Kidney glomerular epithelial cell (primary cell): ENCODE measurements at places on chromosomes 3 and 15.

DNA sequence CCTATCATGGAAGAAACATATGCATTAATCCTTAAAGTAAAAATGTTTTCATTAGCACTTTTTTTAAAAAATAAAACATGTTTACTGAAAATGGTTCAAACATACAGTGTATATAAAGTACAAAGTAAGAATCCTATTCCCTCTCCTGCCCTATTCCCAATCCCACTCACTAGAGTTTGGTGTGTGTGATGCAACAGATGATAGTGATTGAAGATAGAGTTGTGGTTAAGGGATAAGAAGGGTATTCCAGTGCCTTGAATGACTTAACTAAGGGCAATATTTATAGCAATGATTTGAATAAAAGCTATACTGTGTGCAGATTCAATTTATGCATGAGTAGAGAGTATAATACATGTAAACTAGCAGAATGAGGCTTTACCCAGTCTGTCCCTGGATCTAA, 18.1 kb downstream of the ZNF280D start:
- DNase-seq = no peak

GRCh38 chr15:29379647-29380046, 110.0 kb upstream of the NSMCE3 start:
- DNase-seq = no peak

DNA sequence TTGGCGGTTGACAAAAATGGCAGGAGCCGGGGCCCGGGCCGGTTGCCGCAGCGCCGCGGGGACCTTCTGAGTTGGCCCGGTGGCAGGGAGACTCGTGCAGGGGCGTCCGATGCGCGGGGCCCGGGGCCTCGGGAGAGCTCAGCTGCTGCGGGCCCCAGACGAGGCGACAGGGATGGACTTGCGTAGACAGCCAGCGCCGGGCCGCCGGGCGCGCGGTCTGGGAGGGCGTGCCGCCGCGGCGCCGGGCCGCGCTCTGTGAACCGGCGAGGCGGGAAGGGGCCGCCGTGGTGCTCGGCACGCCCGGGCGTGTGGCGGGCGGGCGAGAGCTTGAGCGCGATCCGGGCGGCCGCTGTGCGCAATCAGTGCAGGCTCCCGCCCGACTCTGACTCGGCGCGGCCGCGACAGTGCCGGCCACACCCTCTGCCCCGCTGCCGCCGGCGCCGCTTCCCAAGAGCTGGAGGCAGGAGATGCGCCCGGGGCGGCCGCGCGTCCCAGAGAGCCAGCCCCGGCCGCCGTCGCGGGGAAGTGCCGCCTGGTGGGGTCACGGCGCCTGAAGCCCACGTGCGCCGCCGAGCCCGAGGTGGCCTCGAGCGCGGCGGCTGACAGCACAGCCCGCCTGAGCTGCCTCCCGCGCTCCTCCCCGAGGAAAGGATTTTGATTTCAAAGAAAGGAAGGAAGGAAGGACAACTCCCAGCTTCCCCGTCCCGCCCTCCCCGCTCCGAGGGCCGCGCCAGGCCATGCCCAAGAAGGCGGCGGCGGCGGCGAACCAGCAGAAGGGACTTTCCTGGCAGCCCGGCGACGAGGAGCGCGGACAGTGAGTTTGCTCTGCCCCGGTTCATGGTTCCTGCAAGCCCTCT, 657 bp downstream of the TLNRD1 start:
- peak; percentile 13 for DNase-seq

DNA sequence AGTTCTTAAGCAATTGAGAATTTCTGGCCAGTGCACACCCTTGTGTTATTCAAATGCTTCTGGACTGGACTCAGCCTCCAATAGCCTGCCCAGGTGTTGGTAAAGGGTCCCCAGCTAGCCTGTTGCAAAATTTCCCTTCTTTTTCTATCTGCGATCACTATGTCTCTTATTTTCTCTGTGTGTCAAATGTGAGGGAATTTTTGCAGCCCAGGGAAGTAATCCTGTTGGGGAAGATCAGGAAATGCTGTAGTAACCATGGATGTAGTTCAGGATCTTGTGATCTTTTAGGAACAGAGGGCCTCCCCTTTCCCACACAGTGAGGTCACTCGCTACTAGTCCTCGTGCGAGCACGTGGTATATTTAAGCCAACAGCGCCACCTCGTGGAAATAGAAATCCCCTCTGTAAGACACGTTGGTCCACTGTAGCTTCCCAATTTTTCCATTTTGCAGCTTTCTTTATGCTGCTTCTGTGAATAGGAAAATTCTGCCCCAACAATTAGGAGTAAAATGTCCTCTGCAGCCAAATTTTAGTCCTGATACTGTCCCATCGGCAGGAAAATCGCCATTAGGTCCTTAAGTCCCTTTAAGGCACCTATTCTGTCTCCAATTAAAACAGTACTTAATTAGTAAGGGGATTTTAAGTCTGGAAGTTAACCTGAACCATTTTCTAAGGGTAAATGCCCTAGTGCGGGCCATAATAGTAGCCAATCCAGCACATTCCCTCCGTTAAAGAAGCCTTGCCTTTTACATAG, 4.0 kb upstream of the SMCO1 start:
- no peak for DNase-seq

GRCh38 chr3:194588236-194588635, 45.0 kb downstream of the TMEM44 start:
- DNase-seq = no peak

- DNase-seq = peak; percentile 20
These were observed 46.1 kb downstream of the BTD start for GRCh38 chr3:15647611-15648167.

GRCh38 chr15:25246641-25247406, 192.0 kb downstream of the UBE3A start:
- no peak for DNase-seq

- DNase-seq = peak; percentile 66
These were observed 183.8 kb upstream of the THRB start for GRCh38 chr3:24678421-24678865.

GRCh38 chr15:90106522-90107117, 4.4 kb upstream of the IDH2 start:
- peak; percentile 54 for DNase-seq

- DNase-seq = peak; percentile 36
These were observed 2.0 kb downstream of the BHLHE40 start for GRCh38 chr3:4981294-4981664.

DNA sequence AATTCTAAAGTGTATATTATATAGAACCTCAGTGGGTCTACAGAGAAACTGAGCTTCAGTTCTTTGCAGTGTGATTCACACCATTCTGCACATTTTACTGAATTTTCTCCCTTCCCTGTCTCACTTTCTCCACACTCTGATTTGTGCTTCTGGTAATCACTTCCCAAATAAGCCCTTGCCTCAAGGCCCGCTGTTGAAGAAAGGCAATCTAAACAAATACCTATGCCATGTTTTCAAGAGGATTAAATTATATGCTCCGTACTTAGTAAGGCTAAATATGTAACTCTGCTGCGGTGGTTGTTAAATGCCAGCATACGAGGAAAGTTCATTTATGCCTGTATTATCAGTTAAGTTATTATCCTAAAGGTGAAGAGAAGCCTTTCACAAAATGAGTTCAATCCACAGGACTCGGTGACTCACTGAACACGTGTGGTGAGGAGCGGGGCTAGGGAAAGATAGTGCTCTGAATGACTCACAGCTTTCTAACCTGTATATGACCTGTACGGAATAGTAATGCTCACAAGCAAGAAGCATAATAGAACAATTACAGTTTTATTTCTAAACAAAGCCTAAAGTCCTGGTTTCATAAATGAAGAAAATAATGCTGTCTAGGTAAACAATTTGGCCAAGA, 25.1 kb downstream of the CNTN6 start:
- peak; percentile 64 for DNase-seq

DNA sequence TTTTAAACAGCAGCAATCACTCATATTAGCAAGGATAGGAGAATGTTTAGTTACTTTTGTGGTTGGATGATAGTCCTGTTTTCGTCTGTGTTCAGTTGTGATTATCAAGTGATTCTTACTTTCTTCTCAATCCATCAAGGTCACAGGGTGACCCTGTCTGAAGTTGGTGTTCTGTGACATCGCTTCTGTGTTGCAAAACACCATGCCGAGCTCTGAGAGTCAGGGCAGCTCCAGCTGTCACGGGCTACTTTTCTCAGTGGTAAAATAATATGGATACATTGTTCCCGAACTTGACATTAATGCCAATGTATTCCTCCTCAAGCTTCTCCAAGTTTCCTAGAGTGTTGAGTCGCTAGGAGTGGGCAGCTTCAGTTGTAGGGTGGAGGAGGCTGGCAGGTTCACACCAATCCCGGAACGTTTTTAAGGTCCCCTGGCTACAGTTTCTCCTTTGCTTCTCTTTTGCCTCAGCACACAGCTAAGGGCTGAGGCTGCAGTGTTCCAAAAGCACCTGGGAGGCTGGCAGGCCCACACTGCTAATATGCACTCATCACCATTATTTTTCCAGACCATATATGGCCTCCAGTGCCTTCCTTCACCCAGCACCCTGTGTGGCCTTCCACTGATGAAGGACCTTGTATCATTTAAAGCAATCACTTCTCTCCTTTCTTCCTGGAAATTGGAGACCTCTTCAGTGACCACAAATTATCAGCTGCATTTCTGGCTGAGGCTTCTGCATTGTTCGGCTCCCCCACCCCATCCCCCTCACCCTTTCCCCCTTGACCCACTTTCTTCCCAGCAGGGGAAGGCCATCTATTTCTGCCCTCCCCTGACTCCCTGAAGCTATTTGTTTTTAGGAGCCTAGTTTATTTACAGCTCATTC, 25.8 kb downstream of the COLQ start:
- no peak for DNase-seq

DNA sequence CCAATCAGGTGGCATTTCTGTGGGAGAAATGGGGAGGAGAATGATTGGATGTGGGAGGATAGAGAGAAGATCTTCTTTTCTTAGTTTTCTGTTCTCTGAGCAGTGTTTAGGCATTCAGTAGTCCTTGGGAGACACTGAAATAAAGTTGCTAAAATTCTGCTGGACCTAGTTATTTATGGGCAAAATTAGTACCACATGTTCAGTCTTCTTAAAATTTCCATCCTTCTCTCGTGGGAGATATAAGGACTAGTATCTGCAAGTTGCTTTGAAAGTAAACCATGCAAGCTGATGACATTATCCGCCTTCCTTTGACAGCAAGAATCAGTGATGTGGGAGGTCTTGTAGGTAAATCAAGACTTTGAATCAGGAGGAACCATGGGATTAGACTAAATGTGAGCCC, 19.9 kb upstream of the CHST2 start:
- no peak for DNase-seq

GRCh38 chr3:116877968-116878367, 168.4 kb downstream of the TUSC7 start:
- DNase-seq = no peak

GRCh38 chr3:195084746-195085145, 186.2 kb downstream of the XXYLT1 start:
- no peak for DNase-seq

GRCh38 chr3:124121379-124122312, 129.7 kb upstream of the ROPN1 start:
- no peak for DNase-seq

- no peak for DNase-seq
These were observed 182.6 kb downstream of the PDZRN3 start for GRCh38 chr3:73442152-73442551.

- no peak for DNase-seq
These were observed 9.6 kb upstream of the LIPH start for GRCh38 chr3:185561958-185562357.

- DNase-seq = no peak
These were observed 149.2 kb upstream of the LINGO1 start for GRCh38 chr15:77781946-77782240.

DNA sequence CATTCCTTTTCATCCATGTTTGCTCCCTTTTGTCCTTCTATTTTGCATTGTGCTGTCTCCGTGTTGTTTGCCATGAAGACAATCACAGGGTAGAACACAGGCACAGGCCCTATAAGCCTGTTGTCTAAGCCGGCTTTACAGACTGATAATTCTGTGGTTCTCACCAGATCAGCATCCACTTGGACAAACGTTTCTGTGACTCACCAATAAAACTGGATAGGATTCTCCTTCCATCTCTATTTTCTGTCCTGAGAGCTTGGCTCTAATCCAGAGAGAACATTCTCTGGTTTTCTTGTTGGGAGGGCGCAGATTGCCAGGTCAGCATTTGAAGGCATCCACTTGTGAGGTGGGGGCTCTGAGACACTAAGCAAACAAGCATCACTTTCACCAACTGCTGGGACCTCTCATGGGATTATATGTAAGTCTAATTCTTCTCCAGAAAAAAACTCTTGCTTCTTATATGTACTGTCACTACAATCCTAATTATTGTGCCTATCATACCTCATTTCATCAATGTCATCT, 101.6 kb downstream of the ERC2 start:
- DNase-seq = no peak

- DNase-seq = no peak
These were observed 47.6 kb upstream of the ATP1B3 start for GRCh38 chr3:141828890-141829289.

DNA sequence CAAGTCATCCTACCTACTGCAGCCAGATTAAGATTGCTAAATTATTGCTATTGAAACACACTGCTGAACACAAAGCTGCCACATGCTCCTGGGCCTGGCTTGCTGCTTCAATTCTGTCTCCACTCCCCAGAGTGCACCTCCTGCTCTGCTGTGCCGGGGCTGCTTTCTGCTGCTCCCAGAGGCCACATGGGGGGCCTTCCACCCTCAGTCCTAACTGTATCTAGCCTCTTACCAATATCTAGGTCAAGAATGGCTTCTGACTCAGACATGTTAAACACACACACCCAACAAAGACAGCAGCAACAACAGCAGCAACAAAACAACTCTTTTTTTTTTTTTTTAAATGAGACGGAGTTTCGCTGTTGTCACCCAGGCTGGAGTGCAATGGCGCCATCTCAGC, 33.0 kb downstream of the MYZAP start:
- DNase-seq = no peak

DNA sequence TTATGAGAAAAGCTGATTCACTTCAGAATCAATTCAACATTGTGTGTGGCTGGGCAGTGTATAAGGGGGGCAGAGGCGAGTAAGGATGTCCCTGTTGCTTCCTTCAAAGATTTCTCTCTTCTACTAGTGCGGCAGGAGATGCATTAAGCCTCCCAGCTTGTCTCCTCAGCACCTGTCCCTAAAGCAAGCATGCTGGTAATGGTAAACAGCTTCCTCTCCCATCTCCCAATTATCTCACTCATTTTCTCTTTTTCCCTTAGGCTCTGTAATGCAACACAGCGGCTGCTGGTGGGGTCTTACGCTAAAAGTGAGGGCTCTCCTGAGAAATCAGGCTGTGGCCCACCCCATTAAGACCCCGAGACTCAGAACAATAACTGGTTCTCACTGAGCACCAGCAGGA, 306.4 kb upstream of the ROPN1 start:
- no peak for DNase-seq

GRCh38 chr15:43749690-43750345, 3.6 kb downstream of the PDIA3 start:
- no peak for DNase-seq

GRCh38 chr15:63599401-63600000, 2.3 kb downstream of the FBXL22 start:
- DNase-seq = peak; percentile 40

- no peak for DNase-seq
These were observed 277.8 kb downstream of the RAP2B start for GRCh38 chr3:153439780-153440179.

DNA sequence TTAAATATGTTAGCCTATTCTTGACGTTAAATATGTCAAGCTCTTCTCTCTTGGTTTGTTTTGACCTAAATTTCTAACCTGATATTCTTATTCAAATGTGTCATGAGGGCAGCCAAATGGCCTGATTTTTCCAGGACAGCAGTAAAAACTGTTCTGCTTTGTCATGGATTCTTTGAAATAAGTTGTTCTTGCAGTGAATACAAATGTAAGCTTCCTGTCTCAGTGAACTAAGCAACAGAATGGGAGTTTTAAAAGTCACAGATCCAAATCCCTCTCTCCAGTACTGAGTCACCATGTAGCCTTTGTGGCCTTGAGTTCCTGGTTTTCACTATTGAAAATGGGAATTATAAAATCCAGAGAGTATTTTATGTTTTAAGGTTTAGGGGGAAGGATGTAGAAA, 301.8 kb downstream of the NLGN1 start:
- DNase-seq = no peak
